ENCODE measurements at places on chromosomes 11 and 22. TPM values are rescaled to one million over a fixed set of nuclear protein-coding genes. Genes with fewer than 3 reads are reported as not detected.

DNA sequence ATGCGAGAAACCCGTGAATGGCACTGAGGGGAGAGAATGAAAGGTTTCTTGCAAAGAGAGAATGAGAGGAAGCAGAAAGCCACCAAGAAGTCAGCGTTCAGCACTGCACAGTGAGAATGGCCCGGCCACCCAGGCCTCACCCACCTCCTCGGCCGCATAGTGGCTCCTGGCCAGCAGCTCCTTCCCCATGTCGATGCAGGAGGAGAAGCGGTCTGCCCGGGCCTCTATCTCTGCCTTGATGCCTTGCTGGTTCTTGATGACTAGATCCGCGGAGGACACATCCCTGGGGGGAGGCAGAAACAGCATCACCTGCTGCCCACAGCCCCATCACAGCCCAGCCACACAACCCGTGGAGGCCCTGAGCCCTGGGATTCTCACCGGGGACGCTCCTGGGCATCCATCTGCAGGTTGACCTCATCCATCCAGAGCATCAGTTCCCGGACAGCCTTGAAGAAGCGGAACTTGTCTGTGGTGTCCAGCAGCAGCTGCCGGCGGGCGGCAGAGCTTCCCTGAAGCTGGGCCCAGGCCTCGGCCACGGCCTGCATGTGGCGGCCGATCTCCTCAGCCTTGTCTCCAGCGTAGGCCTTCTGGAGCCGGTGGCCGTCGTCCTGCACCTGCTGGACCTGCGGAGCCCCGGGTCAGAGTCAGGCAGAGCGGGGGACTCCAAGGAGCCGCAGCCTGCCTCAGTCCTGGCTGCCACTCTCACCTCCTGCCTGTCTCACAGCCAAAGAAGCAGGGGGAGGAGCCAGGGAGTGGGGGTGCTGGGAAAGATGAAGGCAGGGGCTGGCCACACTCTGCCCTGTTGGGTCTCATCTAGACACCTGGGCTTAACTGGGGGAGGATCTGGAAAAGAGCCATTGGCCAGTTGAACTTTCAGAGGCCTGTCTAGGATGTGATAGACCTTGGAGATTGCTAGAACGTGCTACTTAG lies 12.2 kb upstream of the RBM4B start:
- DNase-seq: no peak

GRCh38 chr11:26442131-26442530 lies 110.2 kb downstream of the ANO3 start:
- DNase-seq: no peak

- no peak for DNase-seq
Observed at GRCh38 chr11:35711173-35711910, 48.8 kb downstream of the TRIM44 start.

- no peak for DNase-seq
Observed at GRCh38 chr11:61480261-61480993, 28.1 kb upstream of the LRRC10B start.

DNA sequence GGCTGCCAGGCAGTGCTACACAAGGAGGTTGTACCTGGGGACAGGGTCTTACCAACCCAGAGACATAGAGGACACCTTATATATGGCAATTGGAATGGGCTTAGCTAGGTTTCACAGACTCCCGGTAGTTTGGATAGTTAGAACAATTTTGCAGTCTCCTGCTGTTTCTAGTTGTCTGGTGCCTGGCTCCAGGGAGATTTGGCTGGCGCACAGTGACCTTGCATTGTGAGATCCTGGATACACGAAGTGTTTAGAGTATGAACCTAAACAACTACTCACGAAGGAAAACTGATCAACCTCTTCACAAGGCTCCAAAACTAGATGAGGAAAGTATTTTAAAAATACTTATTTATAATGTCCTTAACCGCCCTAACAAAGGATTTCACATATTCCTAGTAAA lies 614.7 kb downstream of the FAM181B start:
- no peak for DNase-seq

DNA sequence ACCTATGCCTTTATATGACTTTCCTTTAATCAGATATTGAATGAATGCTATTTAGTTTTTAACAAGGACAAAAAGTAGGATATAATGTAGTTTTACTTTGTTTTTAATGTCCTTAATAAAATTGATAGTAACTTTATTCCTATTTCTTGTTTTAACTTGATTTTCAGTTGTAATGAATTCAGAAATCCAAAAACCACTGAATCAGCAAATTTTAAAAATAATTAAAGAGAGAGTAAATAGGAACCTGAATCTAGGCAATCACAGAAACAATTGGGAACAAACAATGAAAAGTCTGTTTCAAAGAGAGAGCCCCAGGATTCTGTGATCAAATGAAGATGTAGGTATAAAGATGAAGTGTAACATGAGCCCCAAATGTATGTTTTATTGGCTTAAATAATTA lies 556.0 kb downstream of the LUZP2 start:
- DNase-seq: no peak

DNA sequence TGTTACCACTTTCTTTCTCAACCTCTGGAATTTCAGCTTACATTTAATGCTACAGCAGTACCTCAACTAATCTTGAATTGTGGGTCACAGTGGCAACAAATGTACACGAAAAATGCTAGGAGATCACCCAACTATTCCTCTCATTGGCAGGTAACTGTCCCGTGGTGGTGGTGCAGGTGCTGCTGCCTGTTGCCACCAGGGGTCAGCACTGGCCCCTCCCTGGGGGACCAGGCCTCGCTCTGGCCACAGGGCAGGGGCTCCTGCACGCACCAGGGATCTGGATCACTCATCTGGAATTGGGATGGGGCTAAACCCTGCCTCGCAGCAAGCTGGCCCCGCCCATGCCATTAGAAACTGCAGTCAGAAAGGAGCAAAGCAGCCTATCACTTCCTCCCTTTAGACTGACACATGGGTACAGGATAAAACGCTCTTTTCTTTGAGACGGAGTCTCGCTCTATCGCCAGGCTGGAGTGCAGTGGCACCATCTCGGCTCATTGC lies 6.9 kb upstream of the POLDIP3 start:
- peak; percentile 71 for DNase-seq

DNA sequence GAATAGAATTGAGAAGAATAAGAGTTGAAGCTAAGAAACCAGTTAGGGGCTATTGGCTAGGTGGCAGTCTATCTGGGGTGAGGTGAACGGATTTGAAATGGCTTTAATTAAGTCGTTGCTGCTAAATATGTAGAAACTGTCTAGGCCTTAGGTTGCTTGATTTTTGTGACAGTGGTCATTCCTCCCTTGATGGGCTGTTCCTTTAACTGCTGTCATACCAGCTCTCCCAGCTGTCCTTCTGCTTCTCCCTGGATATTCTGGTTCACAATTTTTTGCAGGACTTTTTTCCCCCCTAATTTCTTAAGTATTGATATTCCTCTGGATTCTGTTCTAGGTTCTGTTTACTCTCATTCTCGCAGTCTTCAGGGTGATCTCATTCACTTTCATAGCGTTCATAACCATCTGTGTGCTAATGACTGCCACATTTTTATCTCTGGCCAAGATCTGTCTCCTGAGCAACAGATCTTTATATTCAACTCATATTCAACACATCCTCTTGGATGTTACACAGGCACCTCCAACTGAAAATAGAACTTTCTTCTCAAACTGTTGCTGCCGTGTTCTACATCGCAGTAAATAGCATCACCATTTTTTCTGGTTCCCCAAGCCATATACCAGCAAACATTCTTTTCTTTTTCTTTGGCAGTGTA lies 134.1 kb downstream of the UVRAG start:
- DNase-seq: peak; percentile 93

DNA sequence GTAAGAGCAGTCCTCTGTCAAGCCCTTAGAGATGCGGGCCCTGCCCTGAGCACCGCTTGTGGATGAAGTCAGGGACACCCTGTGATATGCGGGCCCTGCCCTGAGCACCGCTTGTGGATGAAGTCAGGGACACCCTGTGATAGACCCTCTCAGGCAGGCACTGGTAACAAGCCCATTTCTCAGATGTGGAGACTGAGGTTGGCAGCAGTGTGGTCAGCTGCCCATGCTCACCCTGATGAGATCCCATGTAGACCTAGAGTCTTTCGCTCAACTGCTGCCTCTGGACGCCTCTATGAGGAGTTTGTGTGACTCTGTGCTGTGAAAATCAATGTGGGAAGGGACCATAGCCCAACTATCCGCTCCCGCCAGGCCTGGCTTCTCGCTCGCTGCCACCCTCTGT lies 58.8 kb upstream of the FADD start:
- no peak for DNase-seq

DNA sequence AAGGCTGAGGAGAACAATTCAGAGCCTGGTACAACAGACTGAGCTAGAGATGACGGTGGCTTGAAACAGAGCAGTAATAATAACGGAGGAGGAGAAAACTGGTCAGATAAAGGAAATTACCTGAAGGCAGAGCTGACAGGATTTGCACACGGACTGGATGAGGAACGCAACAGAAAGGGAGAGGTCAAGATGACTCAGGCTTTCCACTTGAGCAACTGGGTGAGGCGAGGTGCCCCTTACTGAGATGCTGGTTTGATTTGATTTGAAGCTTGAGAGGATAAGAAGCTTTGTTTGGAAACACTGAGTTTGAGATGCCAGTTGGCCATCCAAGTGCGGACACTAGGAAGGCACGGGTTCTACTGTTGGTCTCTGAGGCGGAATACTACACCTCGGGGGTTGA lies 35.4 kb upstream of the NRIP3 start:
- DNase-seq: no peak

DNA sequence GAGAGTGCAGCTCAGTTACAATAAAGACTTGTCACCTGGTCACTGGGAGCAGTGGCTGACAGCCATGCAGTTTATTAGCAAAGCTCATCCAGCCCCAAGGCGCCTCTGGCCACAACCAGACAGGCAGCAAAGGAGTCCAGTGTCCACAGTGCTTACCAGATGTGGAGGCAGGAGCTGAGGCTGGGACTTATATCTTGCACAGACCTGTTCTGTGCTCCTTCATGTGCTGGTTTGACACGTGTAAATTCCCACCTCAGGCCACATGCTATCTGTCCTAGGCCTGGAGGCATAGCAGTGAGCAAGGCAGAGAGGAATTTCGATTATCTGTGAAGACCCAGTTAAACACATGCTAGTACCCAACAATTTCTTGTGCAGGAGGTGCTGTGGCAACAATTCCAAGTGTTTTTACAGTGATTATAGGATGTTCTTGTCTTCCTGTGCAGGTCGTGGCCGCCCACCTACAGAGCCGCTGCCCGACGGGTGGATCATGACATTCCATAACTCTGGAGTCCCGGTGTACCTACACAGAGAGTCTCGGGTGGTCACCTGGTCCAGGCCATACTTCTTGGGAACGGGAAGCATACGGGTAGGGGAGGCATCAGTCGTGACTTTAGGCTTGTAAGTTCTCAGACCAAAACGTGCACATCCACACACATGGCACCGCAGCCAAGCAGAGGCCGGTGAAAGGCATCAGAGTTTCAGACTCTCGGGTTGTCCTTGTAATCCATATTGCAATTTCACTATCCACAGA lies 9.4 kb downstream of the DGCR8 start:
- no peak for DNase-seq

DNA sequence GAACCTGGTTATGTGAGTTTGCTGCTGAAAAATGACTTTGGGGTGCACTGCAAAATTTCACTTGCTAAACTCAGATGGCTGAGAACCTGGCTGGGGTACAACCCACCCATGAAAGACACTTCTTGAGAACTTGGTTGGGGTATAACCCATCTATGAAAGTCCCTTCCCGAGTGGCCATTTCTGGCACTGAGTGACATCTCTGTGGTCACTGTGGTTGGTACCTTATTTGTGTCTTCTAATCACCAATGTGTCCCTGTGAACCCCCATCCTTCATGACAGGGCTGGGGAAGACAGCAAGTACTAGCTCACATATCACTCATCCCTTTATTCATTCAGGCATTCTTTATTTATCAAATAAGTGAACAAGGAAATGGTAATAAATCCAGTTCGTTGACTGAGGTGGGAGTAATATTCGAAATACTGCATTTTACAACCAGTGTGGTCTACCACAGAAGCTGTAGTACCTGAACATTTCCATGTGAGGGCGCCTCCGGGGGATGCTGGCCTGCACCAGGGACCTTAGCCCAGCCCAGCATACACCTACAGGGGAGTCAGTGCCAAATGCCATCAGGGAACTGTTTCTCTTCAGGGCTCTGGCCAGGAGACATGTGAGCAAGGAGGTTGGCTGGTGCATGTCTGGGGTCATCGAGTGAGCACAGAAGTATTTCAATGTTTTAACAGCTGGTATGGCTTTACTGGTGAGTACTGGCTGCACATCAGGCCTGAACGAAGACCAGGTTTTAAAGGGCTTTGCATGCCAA lies 122.1 kb downstream of the CSNK2A3 start:
- DNase-seq: peak; percentile 46

DNA sequence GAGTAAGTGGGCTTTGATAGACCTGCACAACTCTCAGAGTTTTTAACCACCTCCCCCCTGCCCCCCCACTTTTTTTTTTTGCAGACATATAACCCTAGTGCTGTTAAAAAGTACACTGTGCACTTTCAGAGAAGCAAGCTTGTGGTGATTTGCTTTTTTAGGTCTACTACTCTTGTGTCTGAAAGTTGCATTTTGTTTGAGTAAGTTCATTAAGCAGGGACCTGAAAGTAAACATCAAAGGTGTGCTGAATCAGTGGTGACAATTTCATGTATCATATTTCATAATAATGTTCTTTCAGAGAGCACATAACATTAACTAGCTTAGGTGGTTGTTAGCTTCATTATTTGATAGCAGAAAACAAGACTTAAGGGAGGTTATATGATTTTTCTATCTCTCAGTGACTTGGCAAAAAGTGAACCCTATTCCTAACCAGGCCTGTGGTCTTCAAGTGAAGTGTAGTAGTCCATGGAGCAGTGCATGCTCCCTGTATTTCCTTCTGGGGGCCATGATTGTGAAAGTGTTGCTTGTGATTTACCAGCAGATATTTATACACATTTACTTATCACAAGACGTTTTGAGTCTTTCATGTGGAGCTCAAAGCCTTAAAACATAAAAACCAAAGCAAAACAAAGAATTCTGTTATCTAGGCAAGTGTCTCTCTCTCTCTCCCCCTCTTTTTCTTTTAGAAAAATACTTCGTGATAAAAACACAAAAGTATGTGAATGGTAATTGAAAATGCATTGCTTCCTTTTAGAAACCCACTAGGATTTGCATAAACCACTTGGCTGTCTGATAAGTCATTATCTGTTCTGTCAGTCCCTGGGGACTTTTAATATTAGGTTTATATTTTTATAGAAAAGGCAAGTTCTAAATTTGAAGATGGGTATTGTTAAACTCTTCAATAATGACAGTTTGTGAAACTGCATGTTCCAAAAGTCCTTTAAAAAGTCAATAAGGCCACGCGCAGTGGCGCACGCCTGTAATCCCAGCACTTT lies 7.5 kb upstream of the RAG2 start:
- DNase-seq: no peak

- peak; percentile 28 for DNase-seq
Observed at GRCh38 chr11:22130462-22131053, 62.3 kb upstream of the ANO5 start.

GRCh38 chr11:11931461-11932055 lies 76.9 kb downstream of the DKK3 start:
- DNase-seq: peak; percentile 75

DNA sequence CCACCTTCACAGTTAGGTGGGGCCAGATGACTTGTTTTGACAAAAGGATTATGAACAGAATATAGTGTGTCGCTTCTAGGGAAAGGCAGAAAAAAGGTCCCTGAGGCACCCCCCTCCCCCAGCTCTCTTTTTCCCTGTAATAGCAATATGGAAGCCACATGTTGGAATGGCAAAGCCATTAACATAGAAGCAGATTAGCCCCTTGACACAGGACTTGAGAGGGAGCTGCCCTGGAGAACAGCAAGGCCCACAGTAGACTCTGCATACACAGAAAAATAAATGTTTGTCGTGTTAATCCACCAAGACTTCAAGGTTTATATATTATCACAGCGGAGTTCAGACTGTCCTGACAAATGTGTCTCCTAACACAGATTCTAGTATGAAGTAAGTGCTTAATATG lies 1222.9 kb downstream of the LRRC4C start:
- DNase-seq: no peak

MPPED2 gene
- 6.5 TPM for polyA plus RNA-seq

LRRC10B gene
- 0.08 TPM for polyA plus RNA-seq

CALCA gene
- polyA plus RNA-seq: not detected

FGF19 gene
- 1.3 TPM for polyA plus RNA-seq

TYR gene
- polyA plus RNA-seq: 1.5 TPM
